T-helper 9 cell (primary cell): ENCODE measurements at places on chromosomes 4 and X.

- DNase-seq, result no peak
These were observed 1068.4 kb downstream of the ARAP2 start for GRCh38 chr4:35175894-35176293.

- DNase-seq, result no peak
These were observed 75.6 kb downstream of the TRIML1 start for GRCh38 chr4:188214861-188215260.

- DNase-seq, result no peak
These were observed 24.2 kb downstream of the LRIT3 start for GRCh38 chr4:109872065-109872464.

DNA sequence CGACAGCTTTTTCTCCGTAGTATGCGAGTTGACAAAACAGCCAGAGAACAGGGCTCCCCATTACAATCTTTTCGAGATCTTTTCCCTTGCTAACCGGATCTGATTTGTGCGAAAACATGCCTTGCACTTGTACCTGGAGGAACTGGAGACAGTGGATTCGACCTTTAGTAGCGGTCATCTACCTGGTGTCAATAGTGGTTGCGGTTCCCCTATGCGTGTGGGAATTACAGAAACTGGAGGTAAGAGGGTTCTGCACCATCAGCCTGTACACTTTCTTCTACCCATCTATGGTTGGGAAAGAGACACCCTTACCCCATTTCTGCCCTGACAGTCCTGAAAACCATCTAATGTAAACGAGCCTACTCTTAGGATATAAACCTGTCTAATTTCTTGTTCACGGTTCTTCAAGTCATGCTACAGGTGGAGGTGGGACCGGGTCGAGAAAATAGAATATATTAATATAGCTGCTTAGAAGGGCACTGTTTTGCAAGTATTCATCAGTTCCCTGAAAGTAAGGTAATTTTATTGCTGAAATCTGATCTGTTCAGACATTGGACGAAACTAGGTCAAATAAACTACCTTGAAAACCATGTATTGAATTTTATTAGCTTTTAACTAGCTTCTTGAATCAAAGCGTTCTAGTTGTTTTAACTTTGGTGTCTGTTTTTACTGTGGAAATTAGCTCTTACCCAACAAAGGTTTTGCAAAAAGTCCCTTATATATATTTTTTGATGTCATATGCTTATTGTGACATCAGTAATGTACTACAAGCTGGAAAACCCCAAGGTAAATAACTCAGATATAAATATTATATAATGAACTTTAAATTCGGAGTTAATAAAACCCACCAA, 869 bp downstream of the TMEM184C start:
- no peak for DNase-seq

DNA sequence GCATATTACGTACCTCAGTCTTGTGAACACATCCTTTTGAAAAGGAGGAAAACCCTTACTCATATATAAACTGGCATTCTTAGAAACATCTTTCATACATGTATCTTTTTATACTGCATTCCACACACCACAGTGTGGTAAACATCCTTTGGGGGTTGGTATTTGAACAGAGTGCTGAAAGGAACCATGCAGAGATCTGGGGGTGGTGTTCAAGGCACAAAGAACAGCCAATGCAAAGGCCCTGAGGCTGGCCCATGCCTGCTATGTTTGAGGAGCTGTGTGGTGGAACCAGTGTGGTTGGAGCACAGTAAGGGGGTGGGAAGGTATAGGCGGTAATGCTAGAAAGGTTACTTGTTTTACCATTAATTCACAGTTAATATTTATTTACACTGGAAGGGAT, 2.0 kb downstream of the ELK1 start:
- no peak for DNase-seq

DNA sequence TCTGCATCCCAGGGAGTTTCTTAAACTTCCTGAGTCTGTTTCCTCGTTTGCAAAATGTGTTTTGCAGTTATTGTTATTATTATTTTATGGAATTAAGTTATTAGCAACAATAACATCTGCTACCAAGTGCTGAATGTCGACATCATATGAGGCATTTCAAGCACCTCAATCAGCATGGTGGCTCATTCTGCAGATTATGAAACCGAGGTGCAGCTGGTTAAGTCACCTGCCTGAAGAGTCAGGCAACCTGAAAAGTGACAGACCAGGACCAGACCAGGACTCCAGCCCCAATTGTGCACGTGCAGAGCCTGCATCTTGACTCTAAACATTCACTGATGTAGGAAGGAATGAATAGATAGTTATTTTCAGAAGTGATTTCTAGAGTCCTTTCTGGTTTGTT, 99.8 kb downstream of the AFAP1 start:
- DNase-seq, result no peak

DNA sequence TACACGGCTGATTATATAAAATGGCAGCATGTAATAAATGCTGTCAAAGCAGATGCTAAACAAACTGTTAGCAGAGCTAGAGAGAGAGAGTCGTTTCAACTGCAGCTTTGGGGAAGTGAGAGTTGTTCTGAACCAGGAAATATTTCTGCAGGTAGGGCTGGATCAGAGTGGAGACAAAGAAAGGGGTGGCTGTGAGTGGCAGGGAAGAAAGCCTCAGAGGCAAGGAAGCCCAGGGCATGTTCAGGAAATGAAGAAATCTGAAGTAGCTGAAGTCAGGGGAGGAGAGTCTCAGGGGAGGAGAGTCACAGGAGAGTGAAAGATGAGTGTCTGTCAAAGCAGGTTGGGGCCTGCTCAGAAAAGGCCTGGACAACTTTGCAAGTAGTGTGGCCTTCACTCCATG, 48.4 kb upstream of the RPS6KA3 start:
- DNase-seq, result no peak

GRCh38 chrX:108299704-108300103, 138.5 kb downstream of the COL4A6 start:
- DNase-seq, result no peak

GRCh38 chr4:53494851-53495250, 96.4 kb downstream of the LNX1 start:
- DNase-seq, result no peak

DNA sequence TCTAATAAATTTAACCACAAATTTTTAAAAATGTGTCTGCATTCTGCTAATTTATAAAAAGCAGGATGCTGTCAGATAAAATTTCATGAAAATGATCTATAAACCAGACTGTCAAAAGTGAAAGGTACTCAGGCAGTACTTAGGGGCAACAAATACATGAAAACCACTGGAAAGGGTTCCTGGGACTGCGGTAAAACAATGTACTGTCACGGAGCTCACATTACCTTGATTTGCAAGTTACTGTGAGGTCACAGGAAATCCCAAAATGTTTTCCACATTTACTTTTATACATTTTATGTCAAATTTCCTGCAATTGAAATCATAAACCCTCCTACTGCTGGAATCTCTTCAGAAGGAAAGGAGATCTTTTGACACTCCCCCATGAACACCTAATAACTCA, 45.3 kb downstream of the SHISA3 start:
- DNase-seq, result no peak

DNA sequence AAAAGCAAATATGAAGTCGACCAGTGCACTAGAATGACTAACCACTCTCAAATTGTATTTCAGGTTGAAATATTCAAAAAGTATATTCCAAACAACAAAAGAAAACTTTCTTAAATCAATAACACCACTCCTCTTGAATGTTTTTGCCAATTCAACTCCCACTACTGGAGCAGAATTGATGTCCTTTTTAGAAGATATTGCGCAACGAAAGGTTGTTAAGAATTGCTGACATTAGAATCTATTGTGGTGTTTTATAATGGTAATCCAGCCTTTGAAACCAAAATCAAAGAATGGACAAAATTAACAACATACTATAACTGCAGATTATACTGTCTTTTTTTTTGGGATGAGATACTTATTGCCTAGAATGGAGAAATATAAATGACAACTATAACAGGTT, 331.3 kb downstream of the GRXCR1 start:
- DNase-seq, result no peak

DNA sequence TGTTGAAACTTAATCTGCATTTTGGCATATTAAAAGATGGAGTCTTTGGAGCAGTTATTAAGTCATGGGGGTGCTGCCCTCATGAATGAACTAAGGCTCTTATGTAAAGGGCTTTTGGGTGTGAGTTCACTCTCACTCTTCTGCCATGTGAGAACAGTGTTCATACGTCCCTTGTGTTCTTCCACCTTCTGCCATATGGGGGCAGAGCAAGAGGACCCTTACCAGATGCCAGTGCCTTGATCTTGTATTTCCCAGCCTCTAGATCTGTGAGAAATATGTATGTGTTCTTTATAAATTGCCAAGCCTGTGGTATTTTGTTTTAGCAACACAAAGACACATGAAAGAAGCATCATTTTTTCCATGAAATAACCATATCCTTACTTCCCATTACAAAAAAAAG, 213.9 kb downstream of the SPOCK3 start:
- no peak for DNase-seq

DNA sequence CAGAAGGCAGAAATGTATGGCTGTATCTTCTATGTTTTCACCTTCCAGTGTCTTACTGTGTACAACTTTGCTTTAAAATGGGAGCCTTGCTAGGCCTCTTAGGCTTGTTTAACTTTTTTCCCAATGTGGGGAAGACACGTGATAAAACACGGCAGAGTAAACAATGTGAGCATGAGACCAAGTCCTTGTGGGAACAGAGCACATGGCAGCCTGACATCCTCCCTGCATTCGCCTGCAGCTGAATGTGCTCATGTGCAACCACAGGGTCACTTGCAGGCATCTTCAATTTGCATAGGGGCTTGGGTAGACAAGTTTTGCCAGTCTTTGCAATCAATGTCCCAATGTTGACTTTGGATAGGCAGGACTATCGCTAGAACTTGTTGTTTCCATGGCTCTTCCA, 91.8 kb downstream of the CCNG2 start:
- DNase-seq, result no peak

GRCh38 chr4:41751449-41752061, 3.0 kb upstream of the PHOX2B start:
- DNase-seq, result no peak

- peak; percentile 2 for DNase-seq
These were observed 704 bp upstream of the SEPSECS start for GRCh38 chr4:25160714-25161592.

GRCh38 chr4:99024481-99025275, 29.2 kb downstream of the METAP1 start:
- no peak for DNase-seq

DNA sequence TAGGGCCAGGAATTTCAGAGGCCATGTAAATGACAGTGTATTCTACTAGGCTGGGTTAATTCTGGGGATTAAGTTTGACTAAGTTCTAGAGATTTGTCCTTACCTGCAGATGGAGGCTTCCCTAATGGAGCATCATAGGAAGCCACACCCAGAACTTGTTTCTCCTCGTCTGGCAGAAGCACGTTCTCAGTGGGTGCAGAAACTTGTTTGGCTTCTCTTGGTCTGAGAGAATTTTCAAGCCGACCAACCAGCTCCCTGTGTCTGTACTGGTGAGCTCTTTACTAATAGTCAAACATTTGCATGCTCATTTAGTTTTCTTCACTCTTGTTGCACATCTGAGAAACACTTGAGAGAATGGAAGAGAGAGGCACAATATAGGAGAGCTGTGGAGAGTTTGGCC, 907 bp upstream of the ATP10D start:
- no peak for DNase-seq

DNA sequence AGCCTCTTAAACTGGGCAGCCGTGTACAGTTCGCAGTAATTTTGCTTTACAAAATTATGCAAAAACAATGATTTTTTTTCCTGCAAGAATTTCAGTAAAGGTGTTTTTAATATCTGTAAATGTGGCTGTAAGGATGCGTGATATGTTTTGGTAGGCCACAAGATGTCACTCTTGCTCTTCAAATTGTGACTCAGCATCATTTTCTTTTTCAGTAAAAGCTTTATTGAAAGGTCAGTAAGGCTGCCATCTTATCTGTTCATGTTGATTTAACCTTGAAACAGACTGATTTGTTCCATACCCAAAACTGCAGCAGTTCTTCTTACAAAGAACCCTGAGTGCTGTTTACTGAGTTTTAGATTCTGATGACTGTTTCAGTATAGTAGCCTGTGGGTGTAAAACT, 39.9 kb downstream of the TXLNG start:
- no peak for DNase-seq

DNA sequence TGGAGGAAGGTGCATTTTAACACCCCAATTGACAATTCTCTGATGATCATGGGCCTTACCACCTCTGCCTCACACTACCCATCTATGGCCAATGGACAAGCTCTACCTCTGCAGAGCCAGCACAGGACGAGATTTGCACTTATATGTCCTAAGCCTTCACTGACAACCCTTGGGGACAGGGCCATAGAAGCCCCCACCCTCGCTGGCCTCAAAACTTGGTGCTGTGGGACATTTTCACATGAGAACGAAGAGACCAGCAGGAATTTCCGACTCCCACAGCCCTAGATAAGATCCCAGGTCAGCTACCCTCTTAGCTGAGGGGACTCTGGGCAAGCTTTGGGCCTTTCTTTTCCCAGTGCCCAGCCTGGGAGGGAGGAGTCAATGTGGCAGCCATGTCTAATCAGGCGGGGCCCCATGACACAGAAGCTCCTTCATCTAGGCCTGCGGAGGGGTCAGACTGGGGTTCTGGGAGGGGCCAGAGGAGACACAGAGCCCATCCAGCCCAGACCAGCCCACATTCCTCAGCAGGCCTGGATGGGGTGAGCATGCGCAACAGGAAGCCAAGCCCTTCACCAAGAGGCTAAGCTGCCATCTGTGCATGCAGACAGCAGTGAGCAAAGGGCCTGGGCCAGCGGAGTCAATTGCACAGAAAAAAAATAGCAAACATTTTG, 12.1 kb downstream of the PJA1 start:
- no peak for DNase-seq

- DNase-seq, result no peak
These were observed 159.5 kb downstream of the SHOX start for GRCh38 chrX:790041-790506.

DNA sequence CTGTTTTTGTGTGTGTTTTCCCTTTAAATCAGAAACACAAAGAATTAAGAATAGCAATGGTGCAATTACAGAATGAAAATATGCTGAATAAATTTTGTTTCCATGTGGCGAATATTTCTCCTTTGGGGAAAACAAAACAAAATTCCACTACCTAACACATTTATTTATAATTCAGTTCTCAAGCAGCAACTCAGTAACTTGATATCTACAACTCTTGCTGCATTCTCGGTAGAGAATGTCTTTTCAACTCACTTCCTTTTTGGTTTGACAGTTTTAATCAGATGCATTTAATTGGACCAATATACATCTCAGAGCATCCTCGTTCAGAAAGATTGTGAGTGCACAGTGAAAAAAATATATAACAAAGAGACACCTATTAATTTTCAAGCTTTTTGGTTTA, 30.8 kb downstream of the ZNF827 start:
- DNase-seq, result no peak

- DNase-seq, result no peak
These were observed 343.1 kb upstream of the NOCT start for GRCh38 chr4:138672393-138672976.

- no peak for DNase-seq
These were observed 447 bp downstream of the PDZD11 start for GRCh38 chrX:70289168-70289792.

DNA sequence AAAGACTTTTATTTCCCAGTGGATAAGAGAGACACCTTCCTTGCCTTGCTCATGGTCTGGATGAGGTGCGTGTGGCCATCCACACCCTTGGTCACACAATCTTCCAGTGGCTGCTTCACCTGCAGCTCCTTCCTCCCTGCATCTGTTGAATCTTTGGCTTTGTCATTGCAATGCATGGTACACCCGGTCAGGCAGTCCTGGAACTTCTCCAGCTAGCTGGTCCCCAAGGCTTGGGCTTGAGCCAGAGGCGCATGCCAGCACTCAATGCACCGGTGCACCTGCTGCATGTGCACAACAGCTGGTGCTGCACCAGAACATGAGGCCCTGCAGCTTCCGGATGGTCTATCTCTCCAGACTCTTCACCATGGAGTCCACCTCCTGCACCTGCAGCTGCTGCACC, 31.7 kb downstream of the SCML1 start:
- no peak for DNase-seq

GRCh38 chr4:19009881-19010280, 988.3 kb upstream of the LCORL start:
- no peak for DNase-seq
